Activated CD4-positive, alpha-beta T cell treated with anti-CD3 and anti-CD28 coated beads, Interleukin-2, amount 10 ng/mL, durations not matched to agents 7 days and 5 days (primary cell): ENCODE measurements at places on chromosomes 13 and 19. TPM values are rescaled to one million over a fixed set of nuclear protein-coding genes. Genes with fewer than 3 reads are reported as not detected.

- H3K27me3 ChIP-seq = no peaks in the 10 kb centered on the region
- no peaks in the 10 kb centered on the region for H3K4me1 ChIP-seq
- no peaks in the 10 kb centered on the region for H3K36me3 ChIP-seq
Measured at GRCh38 chr13:109274188-109274821, 512.1 kb downstream of the IRS2 start.

- peaks cover 23% of the 10 kb centered on the region for H3K27me3 ChIP-seq
- no peaks in the 10 kb centered on the region for H3K4me1 ChIP-seq
- DNase-seq = no peak
- no peaks in the 10 kb centered on the region for H3K36me3 ChIP-seq
- no peak overlapping the region for H3K4me3 ChIP-seq
- H3K27ac ChIP-seq = no peak overlapping the region
Measured at GRCh38 chr13:79227418-79227817, 178.6 kb downstream of the RBM26 start.

DNA sequence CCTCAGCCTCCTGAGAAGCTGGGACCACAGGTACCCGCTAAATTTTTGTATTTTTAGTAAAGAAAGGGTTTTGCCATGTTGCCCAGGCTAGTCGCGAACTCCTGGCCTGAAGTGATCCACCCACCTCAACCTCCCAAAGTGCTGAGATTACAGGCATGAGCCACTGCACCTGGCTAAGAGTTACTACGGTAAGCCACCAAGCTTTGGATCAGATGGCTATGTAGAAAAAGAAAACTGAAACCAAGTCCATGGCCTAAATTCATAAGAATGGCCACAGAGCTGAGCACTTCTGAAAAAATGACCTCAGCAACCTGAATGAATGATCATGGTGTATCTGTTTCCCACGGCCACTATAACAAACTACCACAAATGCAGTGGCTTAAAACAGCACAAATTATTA lies 9.4 kb downstream of the OPA3 start:
- no peak overlapping the region for H3K4me3 ChIP-seq
- H3K4me1 ChIP-seq = peaks cover 10% of the 10 kb centered on the region
- H3K36me3 ChIP-seq = peaks cover 2% of the 10 kb centered on the region
- no peak overlapping the region for H3K27ac ChIP-seq

DNA sequence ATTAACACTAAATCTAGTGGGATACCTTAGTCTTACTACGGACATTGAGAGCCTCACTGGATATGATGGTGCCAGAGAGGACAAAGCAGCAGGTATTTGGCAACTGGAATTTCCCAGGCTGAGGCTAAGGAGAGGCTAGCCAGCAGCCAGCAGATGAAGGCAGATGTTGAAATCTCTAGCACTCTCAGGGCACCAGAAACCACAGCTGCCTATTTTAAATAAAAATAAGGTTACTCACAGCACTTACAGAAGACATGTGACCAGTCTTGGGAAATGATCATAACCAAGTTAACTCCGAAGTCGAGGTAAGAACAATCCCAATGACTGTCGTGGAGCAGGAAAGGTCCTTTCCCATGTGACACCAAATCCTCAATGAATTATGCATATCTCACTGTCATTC lies 1726.0 kb downstream of the EFNB2 start:
- H3K36me3 ChIP-seq = no peaks in the 10 kb centered on the region

GRCh38 chr19:51125421-51126075 lies 842 bp downstream of the SIGLEC9 start:
- peaks cover 71% of the 10 kb centered on the region for H3K4me1 ChIP-seq
- no peak overlapping the region for H3K4me3 ChIP-seq
- no peaks in the 10 kb centered on the region for H3K27me3 ChIP-seq
- H3K27ac ChIP-seq = peak overlapping the region; percentile 95
- DNase-seq = no peak
- H3K36me3 ChIP-seq = peaks cover 11% of the 10 kb centered on the region

GRCh38 chr19:351976-352625 lies 7.5 kb upstream of the MIER2 start:
- peaks cover 4% of the 10 kb centered on the region for H3K36me3 ChIP-seq
- H3K27me3 ChIP-seq = no peaks in the 10 kb centered on the region
- DNase-seq = no peak
- H3K4me1 ChIP-seq = no peaks in the 10 kb centered on the region
- no peak overlapping the region for H3K27ac ChIP-seq

DNA sequence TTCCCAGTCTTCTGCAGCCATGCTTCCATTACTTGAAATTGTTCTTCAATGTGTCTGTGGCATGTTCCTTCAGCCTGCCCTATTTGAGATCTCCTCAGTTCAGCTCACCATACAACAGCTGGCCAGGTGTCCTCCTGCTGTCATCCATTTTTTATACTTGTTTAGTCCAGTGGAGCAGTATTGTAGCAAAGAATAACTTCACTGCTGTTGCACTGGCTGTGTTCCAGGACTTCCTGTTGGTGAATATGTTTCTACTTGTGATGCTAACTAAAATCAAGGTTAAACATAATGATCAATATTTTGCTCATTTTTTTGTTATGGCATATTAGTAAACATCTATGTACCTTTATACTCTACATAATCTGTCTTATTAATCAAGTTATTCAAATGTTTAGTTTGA lies 1394.1 kb downstream of the PCDH9 start:
- H3K27ac ChIP-seq = no peak overlapping the region
- H3K4me3 ChIP-seq = no peak overlapping the region
- no peak for DNase-seq
- no peaks in the 10 kb centered on the region for H3K4me1 ChIP-seq

GRCh38 chr19:8491574-8491973 lies 10.9 kb downstream of the PRAM1 start:
- peaks cover 48% of the 10 kb centered on the region for H3K4me1 ChIP-seq
- H3K36me3 ChIP-seq = peaks cover 31% of the 10 kb centered on the region
- DNase-seq = no peak
- no peak overlapping the region for H3K27ac ChIP-seq
- H3K27me3 ChIP-seq = no peaks in the 10 kb centered on the region

GRCh38 chr13:80227645-80228044 lies 113.3 kb downstream of the SPRY2 start:
- no peaks in the 10 kb centered on the region for H3K27me3 ChIP-seq
- H3K4me1 ChIP-seq = no peaks in the 10 kb centered on the region
- H3K36me3 ChIP-seq = no peaks in the 10 kb centered on the region
- H3K4me3 ChIP-seq = no peak overlapping the region
- no peak for DNase-seq

GRCh38 chr13:91564396-91564795 lies 166.0 kb downstream of the GPC5 start:
- no peaks in the 10 kb centered on the region for H3K27me3 ChIP-seq
- no peaks in the 10 kb centered on the region for H3K4me1 ChIP-seq
- no peaks in the 10 kb centered on the region for H3K36me3 ChIP-seq
- H3K27ac ChIP-seq = no peak overlapping the region
- no peak overlapping the region for H3K4me3 ChIP-seq

DNA sequence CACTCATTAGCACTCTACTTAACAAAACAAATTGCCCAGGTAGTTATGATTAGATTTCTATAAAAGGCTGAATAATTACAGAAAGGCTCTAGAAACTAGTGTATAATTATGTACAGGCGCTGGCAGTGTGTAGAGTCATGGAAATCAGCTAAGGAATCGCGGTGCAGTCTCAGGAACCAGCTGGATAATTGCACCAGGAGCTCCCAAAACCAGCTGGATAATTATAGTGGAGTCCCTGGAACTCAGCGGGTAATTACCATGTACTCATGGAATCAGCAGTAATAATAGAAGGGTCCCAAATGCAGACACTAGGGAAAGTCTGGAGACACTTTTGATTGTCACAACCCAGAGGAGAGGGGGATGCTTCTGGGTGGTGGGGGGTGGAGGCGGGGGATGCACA lies 23.2 kb upstream of the TTYH1 start:
- peaks cover 40% of the 10 kb centered on the region for H3K4me1 ChIP-seq
- peaks cover 13% of the 10 kb centered on the region for H3K27me3 ChIP-seq
- DNase-seq = no peak
- H3K27ac ChIP-seq = peak overlapping the region; percentile 9

GRCh38 chr19:31181535-31181934 lies 167.7 kb downstream of the TSHZ3 start:
- H3K4me1 ChIP-seq = no peaks in the 10 kb centered on the region
- no peak overlapping the region for H3K4me3 ChIP-seq
- H3K36me3 ChIP-seq = no peaks in the 10 kb centered on the region
- DNase-seq = no peak

GRCh38 chr13:77310161-77310560 lies 16.7 kb downstream of the MYCBP2 start:
- peaks cover 79% of the 10 kb centered on the region for H3K4me1 ChIP-seq
- H3K27ac ChIP-seq = no peak overlapping the region
- no peaks in the 10 kb centered on the region for H3K27me3 ChIP-seq
- DNase-seq = no peak
- H3K36me3 ChIP-seq = peaks cover 19% of the 10 kb centered on the region

The FCER2 gene
- total RNA-seq = 0.30 TPM

The FEM1A gene
- 11.9 TPM for total RNA-seq

The MYBPC2 gene
- not detected for total RNA-seq

The ZNF99 gene
- not detected for total RNA-seq

The AMER2 gene
- total RNA-seq = not detected

The ZNF738 gene
- total RNA-seq = 15.5 TPM

The GRIN2D gene
- 0.04 TPM for total RNA-seq
